ENCODE measurements at places on chromosomes 6 and 20.

GRCh38 chr20:19210391-19211155 lies 1.9 kb upstream of the SLC24A3 start:
- DNase-seq: no peak

DNA sequence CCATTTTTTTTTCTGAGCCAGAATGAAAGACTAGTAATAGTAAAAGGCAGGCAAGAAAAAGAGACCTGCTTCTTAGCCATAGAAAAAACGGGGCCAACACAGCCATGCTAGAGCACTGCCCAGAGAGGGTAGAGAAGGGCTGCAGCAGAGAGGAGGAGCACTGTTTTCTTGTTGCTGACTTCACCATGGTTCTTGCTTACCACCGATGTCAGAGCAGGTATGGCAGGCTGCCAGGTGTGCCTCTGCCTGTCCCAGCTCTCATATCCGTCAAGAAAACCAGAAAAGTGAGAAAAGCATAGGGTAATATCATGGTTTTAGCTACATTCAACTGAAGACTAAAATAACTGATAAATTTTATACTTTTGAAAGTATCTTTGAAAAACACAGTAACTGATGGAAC lies 60.7 kb downstream of the DTNBP1 start:
- DNase-seq: no peak

DNA sequence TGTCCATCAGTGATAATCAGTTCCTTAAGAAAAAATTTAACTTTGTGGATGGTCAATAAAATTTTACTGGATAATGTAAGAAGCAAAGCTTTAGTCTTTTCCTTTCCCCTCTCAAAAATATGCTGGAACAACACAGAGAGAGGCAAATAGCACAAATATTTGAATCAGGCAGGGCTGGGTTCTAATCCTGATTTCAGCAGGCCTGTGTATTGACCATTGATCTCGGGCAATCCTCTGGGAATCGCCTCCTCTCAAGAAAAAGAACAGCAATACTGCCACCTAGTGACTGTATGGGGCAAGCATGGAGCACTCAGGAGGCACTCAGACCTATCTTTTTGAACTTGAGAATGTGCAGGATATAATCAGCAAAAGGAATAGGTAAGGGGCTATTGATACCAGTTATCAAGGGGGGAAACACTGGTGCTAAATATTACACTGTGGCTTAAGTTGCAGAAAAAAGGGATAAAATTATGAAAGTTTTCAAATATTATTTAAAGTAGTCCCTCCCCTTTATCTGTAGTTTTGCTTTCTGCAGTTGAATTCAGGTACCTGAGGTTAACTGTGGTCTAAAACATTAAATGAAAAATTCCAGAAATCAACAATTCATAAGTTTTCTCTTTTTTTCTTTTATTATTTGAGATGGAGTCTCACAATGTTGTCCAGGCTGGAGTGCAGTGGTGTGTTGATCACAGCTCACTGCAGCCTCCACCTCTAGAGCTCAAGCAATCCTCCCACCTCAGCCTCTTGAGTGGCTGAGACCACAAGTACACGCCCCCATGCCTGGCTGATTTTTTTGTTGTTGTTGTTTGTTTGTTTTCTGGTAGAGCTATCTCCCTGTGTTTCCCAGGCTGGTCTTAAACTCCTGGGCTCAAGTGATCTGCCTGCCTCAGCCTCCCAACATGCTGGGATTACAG lies 91.8 kb upstream of the NHSL1 start:
- peak; percentile 71 for DNase-seq

GRCh38 chr6:125679128-125679527 lies 70.3 kb upstream of the HEY2 start:
- DNase-seq: no peak

DNA sequence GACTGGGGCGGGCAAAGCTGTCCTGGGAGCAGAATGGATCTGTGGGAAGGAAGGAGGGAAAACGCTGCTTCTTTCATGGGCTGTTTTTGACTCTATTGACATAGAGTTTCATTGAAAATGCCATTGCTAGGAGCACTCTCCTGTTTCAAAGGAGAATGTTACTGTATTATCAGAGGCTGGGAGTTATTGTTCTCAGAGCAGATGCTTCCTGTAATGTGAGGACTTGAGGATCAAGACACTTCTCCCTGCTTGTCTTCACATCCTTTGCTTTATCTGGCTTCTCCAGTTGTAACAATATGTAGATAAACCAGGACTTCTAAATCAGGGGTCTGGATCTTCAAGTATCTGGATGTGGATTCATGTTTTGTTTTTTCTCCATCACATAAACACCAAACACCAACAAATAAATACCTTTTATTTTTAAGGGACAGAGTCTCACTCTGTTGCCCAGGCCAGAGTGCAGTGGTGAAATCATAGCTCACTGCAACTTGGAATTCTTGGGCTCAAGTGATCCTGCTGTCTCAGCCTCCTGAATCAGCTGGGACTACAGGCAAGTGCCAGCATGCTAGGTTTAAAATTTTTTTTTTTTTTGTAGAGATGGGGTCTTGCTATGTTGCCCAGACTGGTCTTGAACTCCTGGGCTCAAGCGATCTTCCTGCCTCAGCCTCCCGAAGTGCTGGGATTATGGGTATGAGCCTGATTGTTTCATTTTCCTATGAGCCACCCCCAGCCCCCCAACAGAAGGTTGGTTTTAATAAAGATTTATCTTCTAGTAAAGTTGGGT lies 3.9 kb downstream of the CD109 start:
- DNase-seq: no peak

DNA sequence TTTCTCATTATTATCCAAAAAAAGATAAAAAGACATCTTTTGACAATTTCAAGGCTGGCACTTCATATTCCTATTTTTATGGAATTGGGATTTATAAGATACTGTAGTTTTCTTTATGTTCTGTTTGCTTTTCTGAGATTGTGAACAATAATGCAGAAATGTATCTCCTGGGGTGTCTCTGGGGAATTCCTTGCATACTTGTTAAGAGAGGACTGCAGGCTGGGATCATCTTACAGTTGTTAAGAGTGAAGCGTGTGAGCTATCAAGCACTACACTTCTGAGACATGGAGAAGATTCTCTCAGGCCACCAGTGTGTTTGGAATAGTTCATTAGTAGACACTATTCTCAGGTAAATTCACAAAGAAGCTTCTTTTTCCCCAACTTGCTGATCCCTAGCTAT lies 963.3 kb upstream of the GJE1 start:
- no peak for DNase-seq

GRCh38 chr6:41471064-41471895 lies 74.9 kb upstream of the FOXP4 start:
- no peak for DNase-seq

DNA sequence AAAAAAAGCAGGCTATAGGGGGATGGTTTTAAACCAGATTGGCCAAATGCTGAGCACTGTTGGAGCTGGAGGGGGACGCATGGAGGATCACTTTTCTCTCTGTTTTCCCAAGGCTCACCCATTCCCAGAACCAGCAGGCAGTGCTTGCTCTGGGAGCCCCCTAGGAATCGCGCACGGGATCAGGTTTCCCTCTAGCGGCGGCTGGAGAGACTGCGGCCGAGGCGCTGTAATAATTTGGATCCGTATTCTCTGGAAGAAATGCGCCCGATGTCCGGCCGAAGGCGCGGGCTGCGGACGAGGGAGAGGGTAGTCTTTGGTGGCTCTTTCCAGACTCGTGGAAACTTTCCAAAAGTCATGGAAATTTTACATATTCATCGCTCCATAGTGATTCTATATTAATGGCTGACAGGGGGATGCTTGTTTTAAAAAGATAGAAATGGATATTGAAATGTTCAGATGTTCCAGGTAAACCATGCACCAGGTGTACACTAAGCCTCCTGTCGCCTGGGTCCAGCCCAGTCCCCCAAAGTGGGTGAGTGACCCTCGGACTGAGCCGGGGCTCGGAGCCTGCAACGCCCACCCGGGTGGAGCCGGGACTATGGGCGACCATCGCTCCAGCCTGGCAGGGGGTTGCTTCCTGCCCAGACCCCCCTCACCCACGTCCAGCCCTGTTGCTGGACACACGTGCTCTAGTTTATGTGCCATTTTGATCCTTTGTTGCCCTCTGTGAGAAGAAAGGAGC lies 78.7 kb upstream of the PHACTR3 start:
- DNase-seq: no peak

- no peak for DNase-seq
These were observed 76.9 kb downstream of the PRL start for GRCh38 chr6:22219925-22220324.

- no peak for DNase-seq
These were observed 720.6 kb downstream of the RFPL4B start for GRCh38 chr6:113067612-113068275.

DNA sequence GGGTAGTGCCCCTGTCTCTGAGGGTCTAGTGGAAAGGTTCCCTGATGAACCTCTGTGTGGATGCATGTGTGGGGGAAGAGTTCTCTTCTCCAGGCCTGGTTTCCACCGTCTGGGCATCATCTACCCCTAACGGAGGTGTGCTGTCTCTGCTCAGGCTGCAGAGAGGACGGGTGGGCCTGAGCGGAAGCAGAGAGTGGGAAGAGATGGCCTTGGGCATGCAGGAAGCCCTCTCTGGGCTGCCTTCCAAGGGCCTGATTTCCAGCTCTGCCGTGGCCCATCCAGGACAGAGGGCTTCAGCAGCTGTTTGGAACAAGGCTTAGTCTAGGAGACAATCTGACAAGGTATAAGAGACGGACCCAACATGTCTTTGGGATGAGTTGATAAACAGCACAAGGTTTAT lies 220.1 kb upstream of the DTNBP1 start:
- DNase-seq: no peak

DNA sequence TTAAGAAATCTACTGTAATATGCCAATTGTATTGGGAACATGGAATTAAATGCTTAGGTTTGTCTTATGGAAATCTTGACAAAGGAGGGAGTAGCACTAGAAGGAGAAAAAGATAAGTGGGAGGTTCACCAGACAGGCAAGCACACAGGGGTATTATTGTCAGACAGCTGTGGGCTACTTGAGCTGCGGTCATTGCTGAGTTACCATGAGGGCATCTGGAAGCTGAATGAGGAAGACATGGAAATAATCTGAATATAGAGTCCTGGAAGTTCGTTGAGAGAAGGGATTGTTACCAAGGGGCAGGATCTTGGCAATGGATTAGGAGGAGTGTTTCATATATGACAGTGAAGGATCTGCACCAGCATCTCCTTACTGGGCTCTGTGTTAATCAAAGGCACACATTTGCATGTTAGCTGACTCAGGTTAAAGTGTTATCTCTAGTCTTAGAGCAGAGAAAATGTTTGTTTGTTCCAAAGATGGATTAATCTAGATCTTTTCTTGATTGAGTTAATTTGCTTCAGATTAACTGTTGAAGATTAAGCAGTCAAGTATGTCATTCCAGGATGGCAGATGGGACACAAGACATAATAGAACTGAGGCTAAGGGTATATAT lies 53.0 kb upstream of the SUPT3H start:
- no peak for DNase-seq

DNA sequence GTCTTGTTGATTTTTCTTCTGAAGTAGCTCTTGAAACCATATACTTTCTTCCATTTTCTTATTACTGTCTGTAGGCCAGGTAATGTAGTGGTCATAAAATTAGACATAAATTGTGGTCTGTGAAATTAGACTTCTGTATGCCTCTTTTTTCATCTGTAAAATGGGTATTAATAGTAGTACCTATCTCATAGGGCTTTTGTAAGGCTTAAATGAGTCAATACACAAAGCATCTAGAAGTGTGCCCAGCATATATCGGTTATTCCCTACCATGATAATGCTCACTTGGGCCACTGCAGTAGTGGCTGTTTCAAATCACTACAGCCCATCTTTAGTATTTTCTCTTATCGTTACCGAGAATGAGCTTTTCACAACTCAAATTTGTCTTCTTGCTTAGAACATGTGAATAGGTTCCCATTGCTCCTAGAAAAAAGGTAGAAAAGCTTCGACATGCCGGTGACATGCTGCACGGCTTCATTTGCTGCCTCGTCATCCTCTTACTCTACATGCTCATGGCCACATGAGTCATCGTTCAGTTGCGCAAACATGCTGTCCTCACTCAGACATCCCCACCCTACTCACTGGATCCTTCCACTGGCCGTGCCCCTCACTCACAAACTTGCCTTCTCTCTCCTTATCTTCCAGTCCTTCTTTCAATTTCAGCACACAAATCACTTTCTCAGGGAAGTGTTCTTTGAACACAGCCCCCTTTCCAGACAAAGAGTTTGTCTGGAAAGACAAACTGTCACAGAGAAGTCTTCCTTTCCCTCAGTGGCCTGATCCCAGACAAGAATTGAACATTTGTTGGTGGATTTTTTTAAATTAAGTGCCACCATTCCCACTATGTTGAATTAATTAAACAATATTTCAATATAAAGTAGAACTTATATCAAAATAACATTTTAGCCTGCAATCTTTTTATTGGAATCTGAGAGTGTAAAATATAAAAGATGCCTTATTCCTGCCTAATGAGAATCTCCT lies 32.2 kb upstream of the ERVFRD-1 start:
- DNase-seq: no peak
